ENCODE measurements at places on chromosomes 1 and 21.
A peak's percentile ranks its signal among the peaks of the same experiment; 100 is the strongest.

DNA sequence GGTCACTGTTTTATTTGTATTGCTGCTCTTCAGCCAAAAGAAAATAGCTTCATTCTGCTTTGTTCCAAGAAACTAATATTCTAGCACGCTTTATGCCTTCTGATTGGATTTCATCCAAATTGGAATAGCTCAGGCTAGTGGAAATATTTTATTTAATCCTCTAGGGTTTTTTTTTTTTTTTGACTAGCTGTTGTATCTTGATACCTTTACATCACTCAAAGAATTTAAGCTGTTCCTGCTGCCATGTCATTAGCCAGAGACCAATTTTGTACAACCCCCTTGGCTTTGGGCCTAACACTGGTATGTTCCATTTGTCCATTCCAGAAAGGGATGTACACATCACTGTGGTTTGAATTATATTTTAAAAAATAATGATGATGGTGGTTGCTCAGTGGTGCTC lies 103.0 kb downstream of the DISC1 start:
- DNase-seq, result no peak

DNA sequence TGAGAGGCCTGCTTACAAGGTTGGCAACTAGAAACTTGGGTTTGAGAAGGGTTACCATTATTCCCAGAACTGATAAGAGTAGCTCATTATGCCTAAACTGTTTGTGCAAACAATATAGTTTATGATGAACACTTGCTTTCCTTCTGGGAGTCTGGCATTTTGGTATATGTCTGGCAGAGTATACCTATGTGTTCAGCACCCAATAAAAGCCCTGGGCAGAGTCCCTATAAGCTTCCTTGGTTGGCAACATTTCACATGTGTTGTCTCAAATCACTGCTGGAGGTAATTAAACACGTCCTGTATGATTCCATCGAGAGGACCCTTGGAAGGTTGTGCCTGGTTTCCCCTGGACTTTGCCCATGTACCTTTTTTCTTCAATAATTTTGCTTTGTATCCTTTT lies 39.7 kb upstream of the DMRTA2 start:
- no peak for DNase-seq

DNA sequence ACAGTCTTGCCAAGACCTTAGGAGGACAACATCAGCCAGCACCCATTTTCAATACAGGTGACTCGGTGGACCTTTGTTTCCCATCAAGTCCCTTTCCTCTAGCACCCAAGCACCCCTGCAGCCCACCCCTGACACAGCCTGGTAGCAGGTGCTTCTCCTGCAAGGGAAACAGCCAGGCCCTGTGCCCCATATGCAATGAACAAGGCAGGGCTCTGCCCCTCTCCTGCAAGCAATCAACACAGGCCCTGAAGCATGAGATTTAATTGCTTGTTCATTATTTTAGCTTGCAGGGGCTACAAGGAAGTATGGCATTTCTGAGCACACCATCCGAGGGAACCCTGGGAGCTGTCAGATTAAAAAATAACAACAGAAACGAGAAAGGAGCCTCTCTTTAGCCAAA lies 35.4 kb downstream of the TCP10L start:
- DNase-seq, result no peak

DNA sequence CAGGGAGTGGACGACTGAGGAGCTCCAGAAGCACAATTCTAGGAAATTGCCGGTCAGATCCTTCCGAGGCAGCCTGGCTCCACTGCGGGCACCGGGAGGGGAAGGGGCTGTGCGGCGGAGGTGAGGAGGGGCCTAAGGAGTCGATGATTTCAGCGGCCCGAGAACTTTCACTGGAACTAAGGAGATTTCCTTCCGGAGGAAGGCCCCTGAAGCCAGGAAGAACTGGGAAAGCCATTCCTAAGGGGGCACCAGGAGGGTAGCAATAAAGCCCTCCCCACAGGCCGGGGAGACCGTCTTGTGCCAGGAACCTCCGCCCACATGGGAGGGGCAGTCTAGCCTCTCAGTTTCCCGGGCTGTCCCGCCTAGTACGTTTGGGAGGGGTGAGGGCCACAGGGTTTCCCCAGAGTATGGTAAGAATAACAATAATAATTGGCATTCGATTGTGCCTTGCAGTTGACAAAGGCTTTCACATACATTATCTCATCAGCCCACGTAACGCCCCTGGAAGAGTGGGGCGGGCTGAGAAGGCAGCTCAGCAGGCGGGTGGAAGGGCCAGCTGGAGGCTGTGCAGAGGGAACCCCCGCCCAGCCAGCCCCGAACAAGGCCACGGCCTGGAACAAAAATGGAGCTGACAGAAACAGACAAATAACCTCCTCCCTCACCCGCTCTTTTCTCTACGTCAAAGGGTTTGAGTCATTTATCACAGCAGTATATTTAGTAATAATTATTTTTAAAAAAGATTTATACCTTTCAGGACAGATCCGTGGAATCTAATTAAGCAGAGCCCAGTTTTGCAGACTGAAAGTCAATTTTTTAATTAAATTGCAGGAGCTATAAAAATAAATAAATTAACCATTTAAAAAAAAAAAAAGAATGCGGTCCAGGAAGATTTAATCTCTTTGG lies 19.8 kb downstream of the NPR1 start:
- peak; percentile 38 for DNase-seq
